Endothelial cell of umbilical vein (primary cell): ENCODE measurements at places on chromosomes 11 and 22. TPM values are rescaled to one million over a fixed set of nuclear protein-coding genes. Genes with fewer than 3 reads are reported as not detected.

- peak; percentile 43 for DNase-seq
Observed at GRCh38 chr11:61777234-61778090, 14.9 kb downstream of the TMEM258 start.

GRCh38 chr11:119509969-119510401, 87.0 kb upstream of the THY1 start:
- DNase-seq: no peak

DNA sequence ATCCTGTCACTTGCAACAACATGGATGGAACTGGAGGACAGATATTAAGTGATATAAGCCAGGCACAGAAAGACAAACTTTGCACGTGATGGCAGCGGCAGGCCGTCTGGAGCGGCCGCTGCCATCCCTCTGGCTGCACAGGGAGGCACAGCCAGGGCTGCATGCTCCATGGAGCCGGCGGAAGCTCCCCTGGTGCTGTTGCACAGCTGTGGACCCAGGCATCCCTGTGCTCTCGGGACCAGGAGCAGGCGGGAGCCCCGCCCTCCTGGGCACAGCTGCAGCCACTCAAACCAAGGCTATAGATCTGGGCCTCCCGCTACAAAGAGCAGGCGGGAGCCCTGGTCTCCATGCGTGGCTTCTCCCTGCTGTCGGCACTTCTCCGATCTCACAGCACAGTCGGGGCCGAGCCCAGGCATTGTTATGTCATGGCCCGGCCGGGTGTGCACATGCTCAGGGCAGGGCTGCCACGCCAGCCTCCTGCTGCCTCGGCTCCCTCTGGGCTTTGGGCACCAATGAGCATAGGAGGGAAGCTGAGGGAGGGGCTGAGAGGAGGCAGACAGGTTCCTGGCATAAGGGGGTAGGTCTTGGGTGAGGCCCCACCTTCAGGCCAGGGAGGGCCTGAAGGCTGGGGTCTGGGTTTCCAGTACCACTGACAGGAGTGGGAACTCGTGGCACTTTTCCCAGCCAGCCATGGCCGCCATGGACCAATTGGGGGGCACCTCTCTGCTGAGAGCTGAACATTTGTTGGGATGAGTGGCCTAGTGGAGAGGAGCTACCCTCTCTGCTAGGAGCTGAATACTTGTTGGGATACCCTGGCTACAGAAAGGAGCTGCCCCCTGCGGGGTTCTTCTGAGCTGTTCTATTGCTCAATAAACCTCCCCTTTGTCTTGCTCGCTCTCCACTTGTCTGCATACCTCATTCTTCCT, 16.7 kb downstream of the RRP8 start:
- no peak for DNase-seq

DNA sequence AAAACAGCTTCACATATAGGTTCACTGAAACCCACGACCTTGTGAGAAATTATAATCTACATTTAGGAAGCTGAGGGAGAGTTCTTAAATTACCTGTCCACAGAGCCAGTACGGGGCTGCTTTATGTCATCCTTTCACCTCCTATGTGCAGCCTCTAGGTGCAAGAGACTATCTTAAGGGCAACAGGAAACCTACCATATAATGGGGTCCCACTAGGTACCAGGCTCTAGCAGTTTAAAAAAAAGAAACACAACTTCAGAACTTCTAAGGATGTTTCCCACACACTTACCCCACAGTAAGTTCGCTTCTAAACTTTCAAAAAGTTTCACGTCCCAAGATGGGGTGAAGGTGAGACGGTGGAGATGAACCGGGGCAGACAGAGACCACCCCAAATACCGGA, 573 bp downstream of the STK33 start:
- no peak for DNase-seq

- DNase-seq: no peak
Observed at GRCh38 chr11:121231576-121232278, 60.8 kb upstream of the SC5D start.

DNA sequence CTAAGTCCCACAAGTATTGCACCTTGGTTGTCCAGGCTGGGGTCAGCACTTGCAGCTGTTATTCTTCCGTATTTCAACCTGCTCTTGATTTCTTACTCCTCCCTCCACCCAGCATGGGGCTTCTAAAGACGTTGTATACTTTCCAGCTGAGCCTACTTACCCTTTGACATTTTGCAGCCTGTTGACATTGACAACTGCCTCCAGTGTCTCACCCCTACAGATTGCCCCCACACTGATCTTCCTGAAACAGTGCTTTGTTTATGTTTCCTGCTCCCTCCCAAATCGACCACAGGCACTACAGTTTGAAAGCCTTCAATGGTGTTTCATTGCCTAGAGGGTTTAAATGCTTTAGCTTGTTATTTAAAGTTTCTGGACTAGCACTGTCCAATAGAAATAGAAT, 56.6 kb downstream of the FAM83F start:
- no peak for DNase-seq

DNA sequence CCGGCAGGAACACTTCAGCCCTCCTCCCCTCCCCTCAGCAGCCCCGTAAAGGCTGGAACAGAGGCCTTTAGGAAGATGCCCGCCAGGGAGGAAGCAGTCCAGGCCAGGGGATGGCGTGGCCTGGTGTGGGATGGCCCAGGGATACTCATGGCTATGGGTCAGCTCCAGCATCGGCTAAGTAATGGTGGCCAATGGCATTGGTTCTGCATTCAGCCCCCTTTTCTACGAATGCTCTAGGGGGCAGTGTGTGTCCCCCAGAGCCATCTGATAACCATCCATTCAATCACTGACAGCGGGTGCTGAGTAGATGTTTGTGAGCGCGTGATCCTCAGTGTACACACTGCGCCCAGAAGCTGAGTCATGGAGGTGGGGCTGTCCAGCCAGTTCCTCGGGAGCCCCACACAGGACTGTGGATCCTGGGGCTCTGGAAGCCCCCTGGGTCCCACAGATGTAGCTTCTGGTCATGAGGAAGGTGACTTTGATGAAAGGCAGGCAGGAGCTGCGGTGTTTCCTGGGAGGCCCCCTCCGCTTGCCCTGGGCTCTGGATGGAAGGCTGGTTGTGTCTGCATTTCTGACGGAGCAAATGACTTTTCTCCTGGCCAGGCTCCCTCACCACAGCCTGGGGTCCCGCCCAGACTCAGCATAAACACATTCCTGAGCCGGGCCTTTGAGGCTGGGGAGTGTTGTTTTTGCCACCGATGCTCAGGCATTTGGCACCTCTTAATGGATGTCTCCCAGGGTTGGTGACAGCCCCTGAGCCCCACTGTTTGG, 46.5 kb downstream of the FBLN1 start:
- DNase-seq: no peak

DNA sequence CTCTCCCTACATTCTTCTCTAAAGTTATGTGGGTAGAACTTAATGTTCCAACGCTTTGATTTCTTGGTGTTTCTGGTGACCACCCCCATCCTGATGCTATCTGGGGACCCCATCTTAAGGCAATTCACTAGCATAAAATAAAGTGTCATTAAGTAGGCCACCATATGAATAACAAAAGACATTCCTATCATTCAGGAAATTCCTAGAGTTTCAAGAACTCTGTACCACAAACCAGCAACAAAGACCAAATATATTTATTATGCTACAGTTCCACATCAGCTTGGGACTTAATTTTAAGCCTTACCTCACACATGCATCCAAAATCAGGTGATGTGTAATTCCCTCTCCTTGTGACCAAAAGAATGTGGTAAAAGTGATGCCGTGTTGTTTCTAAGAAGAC, 254.6 kb upstream of the LRRC4C start:
- no peak for DNase-seq

The TCN2 gene
- total RNA-seq: 62.3 and 80.6 TPM in 2 replicates
